Activated naive CD8-positive, alpha-beta T cell treated with anti-CD3 and anti-CD28 coated beads for 36 hours (primary cell): ENCODE measurements at places on chromosomes 16 and 17. TPM values are rescaled to one million over a fixed set of nuclear protein-coding genes. Genes with fewer than 3 reads are reported as not detected.

GRCh38 chr17:35161281-35161761 is 13.7 kb downstream of the UNC45B start:
- peak overlapping the region; percentile 2 for H3K4me3 ChIP-seq
- H3K36me3 ChIP-seq: no peaks in the 10 kb centered on the region
- peaks cover 37% of the 10 kb centered on the region for H3K4me1 ChIP-seq
- peak overlapping the region; percentile 1 for H3K27ac ChIP-seq
- no peaks in the 10 kb centered on the region for H3K27me3 ChIP-seq

MT1X gene
- total RNA-seq: 72.3 TPM

DNA sequence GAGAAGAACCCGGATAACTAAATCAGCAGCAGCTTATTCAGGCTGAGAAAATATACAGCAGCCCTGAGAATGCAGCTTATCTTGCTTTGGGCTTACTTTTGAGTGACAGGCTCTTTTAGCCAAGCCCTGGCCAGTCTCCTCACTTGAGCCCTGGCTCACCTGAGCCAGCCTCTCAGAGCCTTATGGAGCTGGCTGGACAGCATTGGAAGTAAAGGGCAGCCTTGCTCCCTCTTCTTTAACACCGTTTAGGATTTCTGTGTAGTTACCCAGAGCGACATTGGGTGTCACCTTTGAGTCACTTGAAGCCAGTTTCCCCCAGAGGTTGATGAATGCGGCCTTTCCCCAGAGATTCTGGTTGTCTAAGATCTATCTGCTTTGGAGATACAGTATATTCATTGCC is 7.7 kb upstream of the NPIPB2 start:
- no peak overlapping the region for H3K27ac ChIP-seq
- H3K36me3 ChIP-seq: no peaks in the 10 kb centered on the region
- no peaks in the 10 kb centered on the region for H3K4me1 ChIP-seq
- DNase-seq: peak; percentile 4
- H3K4me3 ChIP-seq: no peak overlapping the region
- no peaks in the 10 kb centered on the region for H3K27me3 ChIP-seq

- no peak overlapping the region for H3K4me3 ChIP-seq
- no peak overlapping the region for H3K27ac ChIP-seq
- peak; percentile 10 for DNase-seq
- H3K4me1 ChIP-seq: no peaks in the 10 kb centered on the region
Observed at GRCh38 chr16:68629351-68629910, 15.7 kb upstream of the CDH3 start.

- no peak for DNase-seq
- no peaks in the 10 kb centered on the region for H3K36me3 ChIP-seq
- H3K27me3 ChIP-seq: no peaks in the 10 kb centered on the region
- H3K27ac ChIP-seq: peak overlapping the region; percentile 16
Observed at GRCh38 chr16:48537909-48538745, 71.9 kb downstream of the N4BP1 start.

LMF1 gene
- 7.0 TPM for total RNA-seq
